ENCODE measurements at places on chromosomes 12 and 14.
A peak's percentile ranks its signal among the peaks of the same experiment; 100 is the strongest.

DNA sequence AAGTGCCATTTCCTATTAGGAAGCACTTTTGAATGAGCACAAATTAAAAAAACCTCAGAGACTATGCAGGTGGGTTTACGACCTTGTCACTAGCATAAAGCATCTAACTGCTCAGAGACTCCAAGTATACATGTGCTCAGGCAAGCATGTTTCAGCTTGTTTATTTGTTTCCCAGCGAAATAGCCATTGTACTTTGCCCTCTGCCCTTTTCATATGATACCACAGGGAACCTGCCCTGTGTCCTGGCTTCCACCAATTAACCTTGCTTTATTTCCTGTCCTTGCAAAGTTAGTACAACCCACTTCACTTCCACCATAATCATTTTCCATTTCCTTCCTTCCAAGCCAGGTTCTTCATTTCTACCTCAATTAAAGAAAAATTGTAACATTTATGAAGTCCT lies 194.9 kb downstream of the DUSP6 start:
- DNase-seq: no peak

GRCh38 chr12:95497031-95497430 lies 23.1 kb downstream of the METAP2 start:
- no peak for DNase-seq

DNA sequence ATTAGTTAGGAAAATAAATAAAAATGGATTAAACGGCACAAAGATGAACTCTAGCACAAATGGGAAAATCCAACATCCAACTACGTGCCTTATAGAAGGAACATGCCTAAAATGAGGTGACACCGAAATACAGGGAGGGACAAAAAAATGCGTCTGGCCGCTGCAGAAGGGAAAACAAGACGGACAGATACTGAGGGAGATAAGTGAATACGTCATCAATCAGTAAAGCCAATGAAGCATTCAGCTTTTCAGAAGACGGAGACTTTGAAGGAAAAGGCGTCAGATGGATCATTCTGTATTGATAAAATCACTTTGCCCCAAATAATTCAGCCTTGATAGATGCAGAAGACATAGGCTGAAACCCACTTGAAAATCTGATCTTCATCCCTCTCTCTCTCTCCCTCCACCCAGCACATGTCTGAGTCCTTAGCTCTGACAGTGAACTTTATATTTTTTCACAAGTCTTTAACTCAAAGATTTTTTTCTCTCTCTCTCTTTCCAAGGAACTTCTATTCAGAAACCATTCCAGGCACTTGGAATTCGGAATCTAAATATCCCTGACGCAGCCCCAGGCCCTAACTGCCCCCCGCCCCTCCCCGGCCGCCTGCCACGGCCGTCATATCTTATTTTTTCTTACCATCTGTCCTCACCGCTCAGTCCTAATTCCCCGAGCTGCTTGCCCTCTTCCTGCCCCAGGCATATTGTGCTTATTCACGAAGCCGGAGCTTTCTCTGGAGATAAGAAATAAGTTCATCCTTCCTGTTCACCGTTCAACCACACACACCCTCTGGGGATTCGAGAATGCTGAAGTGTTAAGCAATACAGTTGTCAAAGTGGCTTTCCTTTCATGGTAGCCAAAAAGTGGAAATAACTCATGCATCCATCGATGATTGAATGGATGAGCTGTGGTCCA lies 35.5 kb upstream of the RFLNA start:
- DNase-seq: no peak

DNA sequence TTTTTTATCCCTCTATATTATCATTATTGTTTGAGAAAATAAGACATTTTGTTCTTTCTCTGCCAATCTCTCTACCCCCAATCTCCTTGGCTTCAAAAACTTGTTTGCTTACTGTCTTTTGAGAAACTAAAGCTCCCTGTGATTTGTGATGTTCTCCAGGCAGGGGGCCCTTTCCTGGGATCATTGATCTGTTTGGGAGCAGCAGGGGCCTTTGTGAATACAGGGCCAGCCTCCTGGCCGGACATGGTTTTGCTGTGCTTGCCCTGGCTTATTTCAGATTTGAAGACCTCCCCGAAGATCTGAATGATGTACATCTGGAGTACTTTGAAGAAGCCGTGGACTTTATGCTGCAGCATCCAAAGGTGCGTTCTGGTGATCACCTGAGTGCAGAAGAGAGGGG lies 4.5 kb downstream of the ACOT6 start:
- DNase-seq: no peak

DNA sequence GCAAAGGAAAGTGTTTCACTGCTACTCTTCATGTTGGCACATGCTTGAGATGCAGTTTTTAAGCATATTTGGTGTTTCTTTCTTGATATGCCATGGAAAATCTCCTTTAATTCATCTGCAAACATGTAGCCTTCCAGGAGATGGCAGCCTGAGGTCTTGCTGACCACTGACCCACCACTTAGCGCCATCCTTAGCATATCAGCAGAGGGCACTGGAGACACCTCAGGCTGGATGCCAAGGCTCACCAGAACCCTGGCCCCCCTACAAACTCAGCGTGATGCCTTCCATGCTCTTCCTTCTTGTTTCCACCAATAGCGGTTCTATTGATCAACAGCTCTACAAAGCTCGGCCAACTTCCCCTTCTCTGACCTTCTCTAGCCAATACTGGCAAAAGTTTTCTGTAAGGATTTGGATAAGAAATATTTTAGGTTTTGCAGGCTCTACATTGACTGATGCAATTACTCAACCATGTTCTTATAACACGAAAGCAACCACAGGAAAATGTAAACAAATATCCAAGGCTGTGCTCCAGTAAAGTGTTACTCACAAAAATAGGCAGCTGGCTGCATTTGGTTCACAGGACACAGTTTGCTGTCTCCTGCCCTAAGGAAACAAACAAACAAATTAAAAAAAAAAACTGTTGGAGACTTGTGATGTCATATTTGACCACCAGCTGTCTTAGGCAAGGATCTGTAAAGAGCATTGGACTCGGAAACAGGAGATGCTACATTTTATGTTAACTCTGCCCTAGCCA lies 209.7 kb downstream of the SLC15A4 start:
- DNase-seq: no peak

- no peak for DNase-seq
Observed at GRCh38 chr12:129279771-129280170, 426.5 kb downstream of the GLT1D1 start.

DNA sequence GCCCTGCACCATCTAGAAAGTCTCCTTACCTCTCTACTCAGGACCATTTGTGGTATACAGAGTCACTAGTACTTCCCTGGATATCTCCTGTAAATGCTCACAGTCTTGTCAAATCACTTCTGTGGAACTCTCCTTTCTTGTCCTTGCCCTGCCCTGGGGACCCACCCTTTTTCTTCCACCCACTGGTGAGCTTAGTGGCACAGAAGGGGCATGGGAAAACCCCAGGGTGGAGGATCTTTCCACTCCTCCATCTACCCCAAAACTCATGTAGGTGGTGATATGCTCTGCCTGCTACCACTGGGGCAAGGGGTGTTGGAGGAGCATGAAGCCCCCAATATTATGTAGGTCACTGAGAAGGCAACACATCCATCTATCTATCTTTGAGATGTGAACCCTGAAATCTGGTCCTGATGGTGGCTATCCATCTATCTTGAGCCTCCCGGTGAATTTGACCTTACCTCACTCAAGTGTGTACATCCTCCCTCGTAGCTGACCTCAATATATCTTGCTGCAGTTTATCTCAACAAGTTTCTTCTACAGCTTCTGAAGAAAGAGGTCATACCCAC lies 943 bp downstream of the TESPA1 start:
- no peak for DNase-seq

- peak; percentile 34 for DNase-seq
Observed at GRCh38 chr14:105419195-105420091, at the start of gene MTA1. Gene MTA1, plus strand, starts transcription at chr14:105419827. Its CDS starts 209 bp downstream, at chr14:105420036.

- DNase-seq: no peak
Observed at GRCh38 chr12:128079-128478, 61.5 kb downstream of the IQSEC3 start.

- peak; percentile 42 for DNase-seq
Observed at GRCh38 chr14:106586098-106586704, 1059.8 kb downstream of the TMEM121 start.

DNA sequence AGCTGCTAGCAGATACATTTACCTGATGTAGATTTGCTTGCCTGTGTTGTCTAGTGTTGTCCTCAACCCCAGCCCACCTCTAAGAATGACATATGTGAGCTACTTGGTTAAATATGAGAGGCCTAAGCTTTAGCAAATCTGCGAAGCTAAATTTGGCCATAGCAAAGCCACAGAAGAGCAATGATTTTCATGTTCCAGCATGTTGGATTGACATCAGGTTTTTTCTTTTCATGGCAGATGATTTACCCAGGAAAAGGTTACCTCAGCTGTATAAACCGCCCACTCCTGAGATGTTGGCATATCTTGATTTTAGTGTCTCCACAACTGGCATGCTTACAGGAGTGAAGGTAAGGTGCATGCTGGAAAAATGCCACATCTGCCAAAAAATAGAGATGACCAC lies 36.4 kb upstream of the ATF1 start:
- DNase-seq: no peak

DNA sequence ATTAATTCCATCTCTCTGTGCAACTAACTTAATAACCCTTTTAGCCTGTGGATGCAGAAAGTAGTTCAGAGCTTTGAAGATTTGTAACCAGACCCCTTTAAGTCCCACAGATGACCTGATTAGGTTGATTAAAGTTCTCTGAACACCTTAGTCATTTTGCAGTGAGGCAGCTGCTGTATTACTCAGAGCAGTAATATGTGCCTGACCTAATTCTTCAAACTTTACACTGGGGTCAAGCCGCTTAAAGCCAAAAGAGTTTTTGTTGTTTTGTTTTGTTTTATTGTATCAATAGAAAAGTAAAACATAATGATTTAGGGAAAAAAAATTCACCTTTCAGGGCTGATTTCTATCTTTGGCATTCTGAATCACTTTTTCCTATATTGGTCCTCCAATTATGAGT lies 78.6 kb upstream of the PLEKHG7 start:
- no peak for DNase-seq

- no peak for DNase-seq
Observed at GRCh38 chr14:100589760-100590469, 2.7 kb upstream of the BEGAIN start.

GRCh38 chr14:84197704-84198103 lies 1332.2 kb upstream of the FLRT2 start:
- DNase-seq: no peak

DNA sequence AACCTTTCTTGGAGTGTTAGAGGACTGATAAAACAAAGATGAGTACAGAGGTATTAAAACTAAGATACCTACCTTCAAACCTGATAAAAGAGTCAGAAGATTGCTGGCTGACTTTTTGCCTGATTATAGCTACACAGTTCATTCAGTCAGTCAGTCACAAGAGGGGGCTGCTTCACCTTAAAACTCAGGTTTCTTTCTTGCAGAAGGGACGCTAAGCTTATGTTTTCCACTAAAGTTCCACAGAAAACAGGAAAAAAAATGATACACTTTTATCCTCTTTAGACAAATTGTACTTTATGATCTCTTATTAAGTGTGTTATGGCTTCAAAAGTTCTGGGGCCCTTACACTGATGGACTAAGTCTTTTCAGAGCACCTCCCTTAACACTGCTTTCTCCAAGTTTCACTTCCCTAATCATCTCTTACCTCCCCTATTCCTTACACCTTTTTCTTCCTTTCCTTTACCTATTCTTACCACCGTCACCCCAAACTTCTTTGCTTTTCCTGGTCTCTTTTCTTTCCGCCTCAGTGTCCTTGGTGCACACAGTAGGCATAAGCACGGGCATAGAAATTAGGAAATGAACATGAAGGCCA lies 448.7 kb upstream of the OR4E1 start:
- no peak for DNase-seq

GRCh38 chr12:88501972-88502938 lies 78.0 kb downstream of the KITLG start:
- DNase-seq: no peak

- DNase-seq: no peak
Observed at GRCh38 chr12:107759410-107759809, 1.5 kb downstream of the PRDM4 start.

GRCh38 chr12:90510948-90511347 lies 444.0 kb downstream of the CCER1 start:
- no peak for DNase-seq

DNA sequence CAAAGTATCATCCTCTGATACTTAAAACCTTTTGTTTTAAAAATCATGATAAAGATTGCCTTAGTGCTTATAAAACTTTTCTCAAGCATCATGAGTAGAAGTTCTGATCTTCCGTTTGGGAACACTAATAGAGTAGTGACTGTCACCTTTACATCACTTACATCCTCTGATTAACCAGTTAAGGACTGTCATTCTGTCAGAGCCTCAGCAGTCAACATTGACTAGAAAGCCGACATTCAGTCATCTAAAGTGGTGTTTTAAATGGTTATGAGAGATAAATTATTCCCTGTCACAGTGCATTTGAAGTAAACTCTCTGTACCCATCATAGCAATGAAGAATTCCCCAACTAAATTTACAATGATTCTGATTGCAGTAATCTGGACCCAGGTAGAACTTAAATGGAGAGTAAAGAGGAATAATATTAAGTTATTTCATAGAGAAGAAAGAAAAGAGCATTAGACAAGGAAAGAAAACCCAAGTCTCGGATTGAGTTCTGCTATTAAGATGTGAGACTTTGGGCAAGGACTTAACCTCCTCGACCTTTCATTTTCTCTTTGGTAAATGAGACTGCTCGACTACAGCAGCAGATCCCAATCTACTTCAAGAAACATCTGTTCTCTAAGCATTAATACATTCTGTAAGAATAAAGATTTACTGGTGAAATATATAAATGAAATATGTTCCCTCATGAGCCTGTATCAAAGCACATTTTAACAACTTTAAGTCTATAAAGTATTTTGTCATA lies 563.9 kb upstream of the LMO3 start:
- no peak for DNase-seq

GRCh38 chr12:16076557-16076956 lies 165.4 kb downstream of the DERA start:
- no peak for DNase-seq

GRCh38 chr12:54612225-54612750 lies 22.4 kb downstream of the LACRT start:
- no peak for DNase-seq

- no peak for DNase-seq
Observed at GRCh38 chr12:93169536-93169935, 208.2 kb upstream of the NUDT4 start.

DNA sequence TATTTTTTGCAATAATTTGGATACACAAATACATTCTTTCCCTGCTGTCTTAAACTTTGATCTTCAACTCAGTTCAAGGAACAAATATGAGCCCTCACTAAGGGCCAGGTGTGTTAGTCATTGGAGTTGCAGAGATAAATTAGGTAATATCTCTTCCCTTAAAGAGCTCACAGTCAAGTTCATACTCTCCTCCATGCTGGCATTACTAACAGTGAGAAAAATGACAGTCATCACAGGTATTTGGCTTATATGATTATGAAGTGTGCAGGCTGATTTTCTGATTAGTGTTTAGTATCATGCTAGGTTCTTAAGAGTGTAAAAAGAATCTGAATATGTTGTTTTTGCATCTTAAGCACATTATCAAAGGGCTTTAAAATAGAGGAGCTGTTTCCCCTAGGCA lies 594.7 kb downstream of the CCER1 start:
- no peak for DNase-seq

- DNase-seq: no peak
Observed at GRCh38 chr12:55934773-55935172, 3.8 kb downstream of the DGKA start.
